Panc1 (cell line): ENCODE measurements at places on chromosomes 11 and 22.

GRCh38 chr11:61860054-61860903 is 31.1 kb downstream of the FADS3 start:
- DNase-seq: no peak

DNA sequence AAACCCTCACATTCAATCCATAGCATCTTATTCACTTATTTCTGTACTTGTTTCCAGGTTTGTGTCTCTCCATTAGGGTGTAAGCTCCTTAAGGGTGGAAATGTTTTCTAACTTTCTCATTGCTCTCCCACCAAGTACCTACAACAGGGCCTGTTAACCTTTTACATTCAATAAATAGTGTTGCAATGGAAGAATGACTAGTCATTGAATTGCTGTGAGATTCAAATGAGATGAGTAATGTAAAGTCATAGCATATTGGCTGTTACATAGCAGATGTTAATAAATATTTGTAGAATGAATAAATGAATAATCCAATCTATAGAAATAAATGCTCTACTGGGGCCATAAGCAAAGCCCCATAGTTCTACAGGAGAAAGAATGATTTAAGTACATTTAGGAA is 75.4 kb upstream of the DDI1 start:
- DNase-seq: no peak

DNA sequence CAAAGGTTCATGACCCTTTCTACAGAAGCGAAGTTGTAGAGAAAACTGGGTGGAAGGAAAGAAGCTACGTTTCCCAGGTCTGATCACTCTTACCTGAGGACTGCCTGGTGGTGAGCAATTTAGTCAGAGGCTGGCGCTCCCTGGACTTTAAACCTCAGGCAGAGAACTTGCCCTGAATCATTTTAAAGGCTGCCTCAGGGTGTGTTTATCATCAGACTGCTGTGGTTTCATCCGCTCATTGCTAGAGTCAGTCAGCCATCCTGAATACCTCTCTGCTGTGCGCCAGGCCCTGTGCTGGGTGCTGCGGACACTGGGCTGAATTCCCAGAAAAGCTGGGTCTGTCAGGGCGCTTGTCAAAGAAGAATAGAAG is 2.7 kb downstream of the DTX4 start:
- DNase-seq: no peak

- DNase-seq: peak; percentile 99
Measured at GRCh38 chr11:122197066-122197987, 81.3 kb upstream of the BLID start.

- no peak for DNase-seq
Measured at GRCh38 chr22:25564979-25565677, 653 bp downstream of the GRK3 start.

DNA sequence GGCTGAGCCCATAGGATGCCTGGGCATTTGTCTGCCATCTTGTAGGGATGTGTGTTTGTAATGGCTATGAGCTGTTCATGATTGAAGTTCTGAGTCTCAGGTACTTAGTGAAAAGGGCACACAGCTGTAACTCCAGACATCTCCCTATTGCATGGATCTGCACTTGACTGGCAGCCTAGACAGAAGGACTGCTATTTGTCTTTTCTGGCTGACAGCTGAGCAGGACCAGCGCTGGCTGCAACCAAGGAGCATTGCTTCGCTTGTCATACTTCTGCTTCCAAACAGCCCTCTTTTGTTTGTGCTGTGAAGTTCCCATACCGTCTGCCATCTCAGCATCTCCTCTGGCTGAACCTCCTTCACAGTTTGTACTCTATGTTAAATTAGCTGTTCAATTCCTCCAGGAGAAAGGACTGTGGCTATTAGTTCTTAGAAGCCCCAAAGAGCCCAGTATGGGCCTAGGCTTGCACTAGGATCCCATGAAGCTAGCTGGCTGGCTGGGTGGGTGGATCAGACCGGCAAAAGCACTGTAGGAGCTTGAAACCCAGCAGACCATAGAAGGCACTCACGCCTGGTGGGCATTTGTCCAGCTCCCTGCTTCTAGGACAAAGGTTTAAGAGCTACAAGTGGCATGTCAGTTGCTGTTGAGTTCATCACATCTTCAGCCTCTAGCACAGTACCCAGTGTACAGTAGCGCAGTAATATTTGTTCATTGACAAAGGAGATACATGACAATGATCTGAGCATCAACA is 20.4 kb downstream of the HIRA start:
- no peak for DNase-seq

GRCh38 chr11:131628739-131629138 is 258.3 kb downstream of the NTM start:
- no peak for DNase-seq

DNA sequence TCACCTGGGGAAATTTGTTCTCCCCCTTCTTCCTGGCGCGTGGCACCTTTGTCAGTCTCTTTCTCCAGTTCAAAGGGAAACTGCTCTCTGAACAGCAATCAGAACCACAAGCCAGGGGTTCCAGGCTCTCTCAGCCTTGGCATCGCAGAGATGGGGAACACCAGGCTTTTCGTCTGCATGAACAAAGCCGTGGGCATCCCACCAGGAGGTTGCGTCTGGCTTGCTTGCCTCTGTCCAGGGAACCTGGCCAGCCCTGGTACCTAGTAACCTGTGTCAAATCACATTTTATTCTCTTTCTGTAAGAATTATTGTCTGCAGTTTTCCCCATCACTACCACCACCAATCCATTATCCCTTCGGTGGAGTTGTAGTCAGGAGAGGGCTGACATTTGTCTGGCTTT is 107.0 kb downstream of the WNT7B start:
- DNase-seq: no peak

GRCh38 chr11:36191941-36192340 is 97.3 kb downstream of the COMMD9 start:
- DNase-seq: no peak

DNA sequence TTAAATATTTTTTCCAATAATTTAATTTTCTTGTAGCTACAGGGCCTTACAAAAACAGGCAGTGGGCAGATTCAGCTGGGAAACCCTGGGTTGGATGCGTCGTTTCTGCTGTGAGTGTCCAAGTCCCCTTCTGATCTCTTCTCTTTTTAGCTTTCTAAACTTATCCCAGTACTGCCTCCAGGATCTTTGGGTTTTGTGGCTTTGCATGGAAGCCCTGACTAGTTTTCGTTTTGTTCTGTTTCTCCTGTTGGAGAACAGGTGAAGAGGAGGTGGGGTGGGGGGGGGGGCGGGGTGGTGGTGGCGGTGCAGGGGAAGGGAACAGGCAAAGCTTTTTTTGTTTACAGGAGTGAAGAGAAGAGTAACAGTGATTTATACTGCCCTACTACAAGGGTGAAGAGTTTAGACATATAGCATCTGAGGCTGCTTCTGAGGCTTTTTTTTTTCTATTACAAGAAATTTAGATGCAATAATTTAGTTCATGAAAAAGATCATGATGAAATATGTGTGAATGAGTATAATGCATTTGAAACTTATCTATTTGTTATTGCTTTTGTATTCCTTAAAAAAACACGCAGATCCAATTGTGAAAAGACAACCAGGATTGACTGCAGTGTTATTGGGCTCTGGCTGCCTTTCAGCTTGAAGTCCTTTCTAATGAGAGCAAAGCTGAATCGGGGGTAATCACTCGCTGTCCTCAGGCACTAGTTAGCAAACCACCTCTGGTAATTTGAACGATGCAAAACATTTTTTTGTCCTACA is 142.9 kb downstream of the NCAM1 start:
- DNase-seq: no peak

DNA sequence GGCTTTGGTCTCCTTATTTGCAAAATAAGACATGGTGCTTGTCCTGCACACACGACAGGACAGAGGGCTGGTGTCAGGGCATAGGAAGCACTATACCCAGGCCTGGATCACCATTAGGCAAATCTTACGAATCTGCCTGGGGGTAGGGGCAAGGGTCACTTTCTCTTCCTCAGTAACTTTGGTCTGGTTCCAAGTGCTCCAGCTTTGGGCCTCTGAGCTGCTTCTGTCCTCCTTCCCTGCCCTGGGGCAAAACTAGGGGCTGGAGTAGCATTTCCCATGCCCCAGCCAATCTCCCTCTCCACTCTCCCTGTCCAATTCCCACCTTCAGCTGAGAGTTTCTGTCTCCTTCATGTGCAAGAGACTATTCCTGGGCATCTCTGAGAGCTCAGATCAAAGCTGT is 123.7 kb upstream of the NECTIN1 start:
- no peak for DNase-seq

GRCh38 chr22:40628354-40629042 is 8.0 kb downstream of the MRTFA start:
- DNase-seq: no peak

DNA sequence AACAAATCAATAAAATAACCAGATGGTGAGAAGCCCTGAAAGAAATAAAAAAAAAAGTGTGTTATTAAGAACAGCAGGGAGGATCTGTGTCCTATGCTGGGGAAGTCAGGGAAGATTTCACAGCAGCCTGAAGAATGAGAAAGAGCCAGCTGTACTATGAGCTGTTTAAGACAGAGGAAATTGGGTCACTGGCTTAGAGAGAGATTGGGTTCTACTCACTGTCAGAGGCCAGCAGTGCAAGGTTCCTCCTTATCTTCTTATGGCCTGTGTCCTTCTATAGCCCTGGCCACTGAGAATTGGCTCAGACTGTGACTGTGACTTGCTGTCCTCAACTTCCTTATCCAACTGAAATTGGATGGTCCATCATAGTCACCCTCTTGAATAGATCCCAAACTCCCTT is 54.8 kb upstream of the FDX1 start:
- DNase-seq: no peak

DNA sequence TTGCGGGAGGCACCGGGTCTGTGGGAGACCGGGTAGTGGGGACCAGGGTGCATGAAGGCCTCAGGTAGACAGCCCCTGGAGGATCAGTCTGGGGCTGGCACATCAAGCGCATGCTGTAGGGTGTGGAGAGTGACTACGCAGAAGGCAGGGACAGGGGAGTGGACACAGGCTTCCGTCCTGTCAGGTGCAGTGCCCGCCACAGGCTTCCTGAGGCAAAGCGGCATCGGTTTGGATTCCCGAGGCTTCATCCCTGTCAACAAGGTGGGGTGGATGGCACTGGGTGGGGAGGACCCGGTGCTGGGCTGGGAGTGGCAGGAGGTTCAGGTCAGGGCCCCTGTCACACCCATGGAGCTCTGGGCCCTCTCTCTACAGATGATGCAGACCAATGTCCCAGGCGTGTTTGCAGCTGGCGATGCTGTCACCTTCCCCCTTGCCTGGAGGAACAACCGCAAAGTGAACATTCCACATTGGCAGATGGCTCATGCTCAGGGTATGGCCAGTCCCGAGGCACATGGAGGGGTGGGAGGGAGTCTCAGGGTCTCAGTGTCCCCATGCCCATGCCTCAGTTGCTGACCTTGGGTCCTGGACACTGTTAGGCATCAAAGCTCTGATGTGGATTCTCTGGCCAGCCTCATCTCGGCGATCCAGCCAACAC is 4.5 kb upstream of the LZTR1 start:
- no peak for DNase-seq

- DNase-seq: no peak
Measured at GRCh38 chr11:65621460-65621859, 5.9 kb downstream of the PCNX3 start.

DNA sequence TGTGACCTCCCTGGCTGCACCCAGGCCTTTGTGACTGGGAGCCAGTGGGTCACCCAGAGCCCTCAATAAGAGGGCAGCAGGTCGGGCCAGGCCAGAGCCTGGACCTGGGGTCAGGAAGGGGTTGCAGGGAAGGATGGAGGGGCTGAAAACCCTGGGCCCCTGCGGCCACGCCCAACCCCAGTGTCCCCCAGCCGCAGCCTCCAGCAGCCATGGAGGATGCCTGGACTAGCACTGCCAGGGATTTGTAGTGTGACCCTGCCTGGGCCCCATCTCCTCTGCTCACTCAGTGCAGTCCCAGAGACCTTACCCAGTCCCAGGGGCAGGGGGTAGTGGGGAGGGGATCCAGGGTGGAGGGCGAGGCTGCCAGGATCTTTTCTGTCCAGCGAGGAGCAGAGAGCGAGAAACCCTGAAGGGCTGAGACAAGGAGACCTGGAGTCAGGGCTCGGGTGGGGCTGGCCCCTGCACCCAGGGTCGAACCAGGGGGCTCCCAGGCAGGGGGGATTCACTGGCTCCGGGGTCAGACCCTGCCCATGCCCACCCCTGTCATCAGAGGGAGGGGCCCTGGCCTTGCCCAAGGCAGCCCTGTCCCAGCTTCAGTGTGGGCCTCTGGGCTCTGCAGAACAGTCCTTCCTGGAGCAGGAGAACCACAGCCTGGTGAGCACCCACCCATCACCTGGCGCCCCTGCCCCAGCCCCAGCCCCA is 187.5 kb downstream of the IGLL1 start:
- no peak for DNase-seq

DNA sequence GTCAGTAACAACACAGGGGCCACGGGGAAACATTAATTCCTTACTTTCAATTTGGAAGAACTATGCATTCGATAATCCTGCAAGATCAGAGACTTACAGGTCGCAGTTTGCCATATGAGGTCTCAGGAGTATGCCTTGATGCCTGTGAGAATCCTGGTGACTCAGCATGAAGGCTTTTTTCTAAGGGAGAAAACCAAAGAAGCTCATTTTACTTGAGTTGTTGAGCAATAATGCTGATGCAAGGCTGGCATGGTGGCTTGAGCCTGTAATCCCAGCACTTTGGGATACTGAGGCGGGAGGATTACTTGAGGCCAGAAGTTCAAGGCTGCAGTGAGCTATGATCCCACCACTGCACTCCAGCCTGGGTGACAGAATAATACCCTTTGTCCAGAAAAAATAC is 26.6 kb downstream of the ATG16L2 start:
- DNase-seq: no peak

DNA sequence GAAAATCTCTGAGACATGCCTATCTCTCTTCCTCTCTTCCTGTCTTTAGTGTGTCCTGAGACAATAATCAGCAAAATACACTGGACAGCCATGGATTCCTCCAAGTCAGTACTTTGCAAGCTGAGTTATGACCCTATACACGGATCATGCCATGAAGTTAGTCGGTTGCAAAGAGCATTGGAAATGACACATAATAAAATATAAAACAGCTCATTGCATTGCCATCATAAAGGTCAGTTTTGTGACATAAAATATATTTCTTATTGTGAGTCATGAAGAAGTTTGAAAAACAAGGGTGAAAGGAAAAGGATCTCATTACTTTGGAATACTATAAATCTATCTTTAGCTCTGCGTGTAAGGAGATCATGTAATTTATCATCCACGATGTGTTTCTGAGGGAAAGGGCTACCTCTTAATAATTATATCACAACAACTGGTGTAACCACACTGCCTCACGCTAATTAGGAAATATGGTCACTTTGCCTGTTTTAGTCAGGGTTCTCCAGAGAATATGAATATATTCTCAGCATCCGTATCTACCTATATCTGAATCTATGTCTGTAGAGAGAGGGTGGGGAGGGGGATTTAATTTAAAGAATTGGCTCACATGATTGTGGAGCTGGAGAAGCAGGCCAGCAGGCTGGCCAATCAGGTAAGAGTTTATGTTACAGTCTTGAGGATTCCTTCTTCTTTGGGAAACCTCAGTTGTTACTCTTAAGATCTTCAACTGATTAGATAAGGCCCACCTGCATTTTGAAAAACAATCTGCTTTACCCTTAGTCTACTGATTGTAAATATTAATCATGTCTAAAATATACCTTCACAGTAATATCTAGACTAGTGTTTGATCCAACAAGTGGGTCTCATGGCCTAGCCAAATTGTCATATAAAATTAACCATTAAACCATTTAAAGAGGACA is 198.8 kb downstream of the FAT3 start:
- DNase-seq: no peak
